Urothelium cell line (cell line): ENCODE measurements at places on chromosomes 12 and 14.

- DNase-seq = no peak
Measured at GRCh38 chr12:4478933-4479332, 33.3 kb upstream of the FGF6 start.

DNA sequence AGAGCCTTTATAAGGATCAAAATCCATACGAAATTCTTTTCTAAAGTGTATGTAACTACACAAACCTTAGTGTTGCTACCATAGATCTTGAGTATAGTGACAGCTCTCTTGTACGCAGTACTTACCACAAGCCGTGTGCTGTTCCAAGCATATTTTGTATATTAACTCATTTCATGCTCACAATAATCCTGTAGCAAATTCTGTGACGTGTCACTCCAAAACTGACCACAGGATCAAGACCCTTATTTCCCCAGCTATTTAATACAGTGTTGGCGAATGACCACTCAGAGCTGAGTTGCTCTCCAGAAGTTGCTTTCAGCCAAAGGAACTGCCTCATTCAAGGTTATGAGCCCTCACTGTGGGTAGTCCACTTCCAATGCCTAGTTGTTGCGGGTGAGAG is 169.8 kb downstream of the BTG1 start:
- no peak for DNase-seq

- no peak for DNase-seq
Measured at GRCh38 chr14:102451064-102451352, 58.6 kb downstream of the ANKRD9 start.

GRCh38 chr12:124499898-124500244 is 67.5 kb downstream of the NCOR2 start:
- DNase-seq = no peak

GRCh38 chr12:104833756-104834155 is 124.3 kb downstream of the SLC41A2 start:
- no peak for DNase-seq

DNA sequence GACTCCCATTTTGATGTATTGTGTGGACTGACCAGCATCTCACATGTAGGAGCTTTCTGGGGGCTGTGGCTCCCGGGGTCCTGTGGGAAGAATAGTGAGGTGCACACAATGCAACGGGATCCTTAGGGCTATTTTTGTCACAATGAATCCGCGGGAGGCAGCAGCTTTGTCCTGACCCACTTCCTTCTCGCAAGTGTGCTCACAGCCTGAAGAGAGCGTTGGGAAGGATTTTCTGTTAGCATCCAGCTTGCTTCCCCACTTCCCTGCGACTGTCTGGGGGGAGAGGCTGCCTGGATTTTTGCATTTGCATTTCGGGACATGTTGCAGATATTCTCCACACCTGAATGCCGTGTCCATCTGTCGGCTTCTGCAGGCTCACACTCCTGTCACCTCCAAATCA is 31.9 kb downstream of the FZD10 start:
- no peak for DNase-seq

DNA sequence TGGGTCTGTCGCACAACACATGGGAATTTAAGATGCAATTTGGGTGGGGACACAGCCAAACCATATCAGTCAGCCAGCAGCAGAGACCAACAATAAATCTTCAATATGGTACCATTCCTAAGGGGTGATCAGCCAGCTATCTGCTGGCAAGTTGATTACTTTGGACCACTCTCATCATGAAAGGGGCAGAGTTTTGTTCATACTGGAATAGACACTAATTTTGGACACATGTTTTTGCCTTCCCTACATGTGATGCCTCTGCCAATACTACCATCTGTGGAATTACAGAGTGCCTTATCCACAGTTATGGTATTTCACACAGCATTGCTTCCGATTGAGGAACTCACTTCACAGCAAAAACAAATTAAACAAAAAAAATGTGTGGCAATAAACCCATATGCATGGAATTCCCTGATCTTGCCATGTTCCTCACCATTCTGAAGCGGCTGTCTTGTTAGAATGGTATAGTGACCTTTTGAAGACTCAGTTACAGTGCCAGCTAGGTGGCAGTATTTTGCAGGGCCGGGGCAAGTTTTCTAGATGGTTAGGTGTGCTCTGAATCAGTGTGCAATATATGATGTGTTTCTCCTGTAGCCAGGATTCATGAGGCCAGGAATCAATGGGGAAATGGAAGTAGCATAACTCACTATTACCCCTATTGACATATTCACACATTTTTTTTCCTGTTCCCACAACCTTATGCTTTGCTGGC is 179.0 kb upstream of the IGF1 start:
- no peak for DNase-seq

DNA sequence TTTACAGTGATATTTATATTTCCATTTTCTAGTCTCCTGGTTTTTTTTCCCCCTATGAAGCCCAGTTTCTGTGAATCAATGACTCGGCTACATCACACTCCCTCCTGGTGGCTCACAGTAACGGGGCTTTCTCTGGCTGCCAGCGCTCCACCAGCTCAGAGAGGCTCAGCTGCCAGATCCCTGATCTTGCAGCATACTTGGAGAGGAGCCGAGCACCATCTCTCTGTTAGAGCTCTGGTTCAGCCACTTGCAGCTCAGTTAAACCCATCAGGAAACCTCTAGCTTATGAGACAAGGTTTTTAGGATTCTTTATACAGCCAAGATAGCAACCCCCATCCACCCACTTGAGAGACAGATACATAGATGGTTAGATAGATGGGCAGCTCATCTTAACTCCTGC is 74.6 kb downstream of the CIT start:
- DNase-seq = no peak
